ENCODE measurements at places on chromosomes 7 and 10.

- DNase-seq = no peak
These were observed 173.5 kb downstream of the TSPAN12 start for GRCh38 chr7:120684463-120684862.

DNA sequence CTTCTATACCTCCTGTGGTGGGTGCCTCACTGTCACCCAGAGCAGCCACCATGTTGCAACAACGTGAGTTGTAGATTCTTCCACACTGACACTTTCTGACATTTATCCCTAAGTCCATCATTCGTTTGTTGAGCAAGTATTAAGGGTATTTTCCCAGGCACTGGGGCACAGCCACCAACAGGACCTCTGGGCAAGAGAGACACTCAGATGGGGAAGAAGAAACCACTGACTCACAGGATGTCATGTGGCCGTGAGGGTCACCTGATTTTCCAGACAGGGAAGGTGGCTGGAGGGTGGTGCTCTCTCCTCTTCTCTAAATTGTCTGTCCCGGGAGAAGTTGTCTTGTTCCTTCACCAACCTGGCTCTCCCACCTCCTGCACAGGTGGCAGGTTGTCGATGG, 51.7 kb upstream of the PPIF start:
- DNase-seq = no peak

DNA sequence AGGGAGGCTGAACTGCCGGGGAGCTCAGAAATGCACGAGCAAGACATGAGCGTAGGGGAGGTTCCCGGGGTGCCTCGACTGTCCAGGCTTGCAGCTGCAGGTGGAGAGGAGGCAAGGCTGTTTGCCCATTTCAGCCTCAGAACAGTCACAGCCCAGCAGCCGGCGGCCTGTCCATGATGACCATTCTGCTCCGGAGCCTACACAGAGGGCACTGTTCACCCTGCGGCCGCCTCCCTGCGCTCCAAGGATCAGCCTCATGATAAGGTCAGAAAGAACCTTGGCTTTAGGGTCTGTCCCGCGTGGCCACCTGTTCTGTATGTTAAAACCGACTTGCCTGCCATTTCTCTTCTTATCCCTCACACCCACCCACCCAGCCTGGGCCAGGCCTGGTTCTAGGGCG, 21.9 kb upstream of the CFAP46 start:
- DNase-seq = no peak

- DNase-seq = no peak
These were observed 142.1 kb downstream of the STK31 start for GRCh38 chr7:23852135-23852534.

DNA sequence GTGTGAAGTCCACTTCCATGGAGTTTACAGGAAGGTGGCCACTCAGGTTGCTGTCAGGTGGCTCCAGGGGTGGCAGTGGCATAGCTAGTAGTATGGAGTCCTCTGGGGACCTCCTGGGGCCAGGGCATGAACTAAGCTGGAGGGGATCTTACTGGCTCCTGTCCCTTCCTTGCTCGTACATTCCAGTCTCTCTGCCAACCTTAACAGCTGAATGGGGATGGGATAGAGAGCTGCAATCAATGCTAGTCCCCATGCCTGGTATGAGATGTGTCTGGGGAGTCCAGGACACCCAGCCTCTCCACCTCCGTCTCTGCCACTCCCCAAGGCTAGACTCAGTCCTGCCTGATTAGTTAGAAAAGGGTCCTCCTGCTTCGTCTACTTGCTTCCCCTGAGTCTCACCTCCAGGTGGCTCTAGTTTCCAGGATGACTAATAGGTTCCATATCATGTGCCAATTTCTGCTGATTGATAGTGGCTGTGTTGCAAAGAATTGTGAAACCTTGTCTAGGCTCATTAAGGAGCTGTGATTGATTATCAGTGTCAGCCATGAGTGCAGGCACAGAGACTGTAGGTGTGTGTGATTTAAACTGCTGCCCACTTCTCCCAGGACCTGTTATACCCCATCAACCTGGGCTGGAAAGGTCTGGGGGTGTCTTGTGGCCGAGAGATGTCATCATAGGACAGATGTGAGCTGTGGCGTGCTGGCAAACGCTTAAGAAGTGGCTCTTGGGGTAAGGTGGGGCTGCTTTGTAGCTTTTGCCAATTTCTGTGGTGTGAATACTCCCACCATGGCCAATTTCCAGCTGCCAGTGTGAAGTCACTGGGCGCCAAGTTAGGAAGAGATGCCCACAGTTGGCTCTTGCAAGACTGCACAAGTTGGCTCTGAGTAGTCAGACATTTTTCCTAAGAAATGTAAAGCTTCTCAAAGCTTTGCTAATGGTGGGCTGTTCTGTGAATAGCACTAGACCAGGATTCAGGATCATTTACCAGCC, 59.8 kb downstream of the COL13A1 start:
- DNase-seq = no peak

DNA sequence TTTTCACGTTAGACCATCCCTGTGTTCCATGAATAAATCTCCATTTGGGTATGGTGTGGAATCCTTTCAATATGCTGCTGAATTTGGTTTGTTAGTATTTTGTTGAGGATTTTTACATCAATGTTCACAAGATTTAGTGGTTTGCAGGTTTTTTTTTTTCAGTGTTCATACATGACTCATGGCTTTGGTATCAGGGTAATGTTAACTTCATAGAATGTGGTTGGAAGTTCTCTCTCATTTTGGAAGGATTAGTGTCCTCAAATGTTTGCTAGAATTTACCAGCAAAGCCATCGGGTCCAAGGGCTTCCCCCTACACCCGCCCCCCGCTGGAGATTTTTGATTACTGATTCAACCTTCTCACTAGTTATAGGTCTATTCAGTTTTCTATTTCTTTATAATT, 398.0 kb downstream of the NXPH1 start:
- DNase-seq = no peak

- no peak for DNase-seq
These were observed 257.7 kb upstream of the NFE2L3 start for GRCh38 chr7:25894002-25894901.

- no peak for DNase-seq
These were observed 57.2 kb downstream of the AKR1E2 start for GRCh38 chr10:4883079-4883739.

GRCh38 chr10:77574438-77574837, 63.2 kb downstream of the KCNMA1 start:
- DNase-seq = no peak

All from frontal cortex (tissue), 4 donors.